Hematopoietic multipotent progenitor cell (in vitro differentiated cells): ENCODE measurements at places on chromosomes 3 and 15. TPM values are rescaled to one million over a fixed set of nuclear protein-coding genes. Genes with fewer than 3 reads are reported as not detected.

Gene TRNT1
- 14.5 TPM for total RNA-seq

Gene CAPN7
- total RNA-seq, result 25.6 TPM

Gene ZNF770
- 13.2 TPM for total RNA-seq

Gene SERPINI2
- 1.6 TPM for total RNA-seq

Gene ACAN
- total RNA-seq, result not detected

Gene SCAANT1
- not detected for total RNA-seq

Gene CCDC54
- not detected for total RNA-seq

Gene MESP2
- total RNA-seq, result under 0.01 TPM

Gene TMIE
- under 0.01 TPM for total RNA-seq

Gene CTDSPL2
- total RNA-seq, result 51.4 TPM

Gene TEX55
- total RNA-seq, result under 0.01 TPM
